ENCODE measurements at places on chromosomes 4 and X.

DNA sequence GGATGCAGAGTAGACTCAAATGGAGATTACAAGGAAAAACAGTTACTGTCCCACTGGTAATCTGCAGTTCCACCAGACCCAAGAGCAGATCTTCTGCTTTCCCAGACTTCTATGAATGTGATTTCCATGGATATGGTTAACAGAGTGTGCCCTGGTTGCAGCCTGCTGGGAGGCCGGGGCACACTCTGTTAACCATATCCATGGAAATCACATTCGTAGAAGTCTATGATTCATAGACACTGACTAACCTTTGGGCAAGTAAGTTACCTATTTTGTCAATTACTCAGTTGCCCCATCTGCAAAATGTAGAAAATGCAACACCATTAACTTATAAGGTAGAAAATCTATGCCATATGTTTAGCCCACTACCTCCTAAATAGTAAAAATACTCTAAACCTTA, 443.1 kb upstream of the PITX2 start:
- no peak for DNase-seq

DNA sequence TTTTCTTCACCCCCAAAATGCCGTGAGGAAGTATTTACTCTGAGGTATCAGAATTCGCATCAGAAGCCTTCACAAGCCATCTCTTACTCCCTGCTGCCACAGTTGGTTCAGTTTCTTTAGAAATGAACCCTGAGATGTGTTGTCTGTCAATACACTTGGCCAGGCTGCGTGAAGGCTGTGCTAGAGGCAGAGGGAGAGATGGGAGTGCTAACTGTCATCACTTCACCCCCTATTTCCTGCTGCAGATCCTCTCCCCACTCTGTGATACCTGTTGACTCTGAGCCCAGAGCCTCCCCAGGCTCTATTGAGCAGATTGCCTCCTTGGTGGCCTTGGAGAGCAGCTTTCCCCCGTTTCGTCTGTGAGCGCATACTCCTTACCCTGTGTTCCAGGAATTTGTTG, 34.8 kb downstream of the FHIP1A start:
- no peak for DNase-seq

DNA sequence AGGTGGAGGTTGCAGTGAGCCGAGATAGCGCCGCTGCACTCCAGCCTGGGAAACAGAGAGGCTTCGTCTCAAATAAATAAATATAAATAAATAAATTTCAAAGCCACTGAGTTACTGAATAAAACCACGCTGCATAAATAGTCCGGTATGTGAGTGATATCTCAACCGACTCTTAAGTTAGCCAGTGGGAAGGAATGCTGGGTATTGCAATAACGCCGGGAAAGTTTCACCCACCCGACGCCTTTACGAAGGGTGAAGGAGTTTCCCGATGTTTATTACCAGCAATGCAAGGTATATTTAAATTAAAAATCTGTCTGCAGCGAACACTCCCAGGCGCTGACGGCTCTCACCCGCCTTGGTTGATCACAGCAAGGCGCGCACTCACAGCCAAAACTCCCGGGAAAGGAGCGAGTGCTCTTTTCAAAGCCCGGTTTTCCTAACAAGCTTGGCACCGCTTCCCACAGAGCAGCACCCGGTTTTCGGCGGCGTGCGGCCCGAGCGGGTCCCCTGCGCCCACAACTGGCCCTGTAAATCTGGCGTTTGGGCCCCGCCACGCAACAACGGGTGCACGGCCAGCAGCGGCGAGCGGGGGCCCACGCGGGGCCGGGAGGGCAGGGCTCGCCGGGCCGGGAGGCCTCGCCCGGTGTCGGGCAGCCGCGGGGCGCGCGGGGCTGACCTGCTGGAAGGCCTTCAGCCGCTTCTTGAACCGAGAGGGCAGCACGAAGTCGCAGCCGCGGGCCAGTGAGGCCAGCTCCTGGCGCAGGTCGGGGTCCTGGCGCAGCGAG, 13.7 kb downstream of the PPP2R3B start:
- DNase-seq, result no peak

- DNase-seq, result no peak
Observed at GRCh38 chr4:176193938-176194337, 1.4 kb downstream of the SPATA4 start.

- no peak for DNase-seq
Observed at GRCh38 chr4:94595880-94596483, 144.2 kb downstream of the PDLIM5 start.
